ENCODE measurements at places on chromosomes 2 and 18. TPM values are rescaled to one million over a fixed set of nuclear protein-coding genes. Genes with fewer than 3 reads are reported as not detected.

DNA sequence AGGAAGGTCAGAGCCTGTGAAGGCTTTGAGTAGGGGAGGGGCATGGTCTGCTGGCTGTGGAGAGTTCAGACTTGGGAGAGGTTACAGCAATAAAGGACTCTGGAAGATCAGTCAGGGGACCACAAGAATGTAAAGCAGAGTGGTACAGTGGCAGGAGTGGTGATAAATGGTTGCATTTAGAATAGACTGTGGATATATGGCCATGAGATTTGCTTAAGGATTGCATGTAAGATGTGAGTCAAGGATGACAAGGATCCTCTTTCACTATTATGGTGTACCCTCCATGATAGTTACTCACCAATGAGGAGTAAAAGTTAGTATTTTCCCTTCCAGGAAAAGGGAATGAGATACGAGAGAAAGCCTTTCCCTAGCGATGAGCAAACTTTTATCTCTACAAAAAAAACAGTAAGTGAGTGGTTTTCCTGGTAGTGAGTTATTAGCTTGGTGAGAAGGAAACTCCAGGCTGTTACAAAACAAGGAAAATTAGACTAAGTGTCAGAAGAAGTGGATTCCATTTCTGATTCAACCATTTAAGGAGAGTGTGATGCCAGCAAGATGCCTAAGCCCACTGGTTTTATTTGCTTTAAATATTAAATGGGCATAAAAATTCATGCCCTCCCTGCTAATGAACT, 818.0 kb upstream of the ACVR2A start:
- H3K4me1 ChIP-seq = peaks cover 10% of the 10 kb centered on the region
- peak; percentile 91 for DNase-seq

DNA sequence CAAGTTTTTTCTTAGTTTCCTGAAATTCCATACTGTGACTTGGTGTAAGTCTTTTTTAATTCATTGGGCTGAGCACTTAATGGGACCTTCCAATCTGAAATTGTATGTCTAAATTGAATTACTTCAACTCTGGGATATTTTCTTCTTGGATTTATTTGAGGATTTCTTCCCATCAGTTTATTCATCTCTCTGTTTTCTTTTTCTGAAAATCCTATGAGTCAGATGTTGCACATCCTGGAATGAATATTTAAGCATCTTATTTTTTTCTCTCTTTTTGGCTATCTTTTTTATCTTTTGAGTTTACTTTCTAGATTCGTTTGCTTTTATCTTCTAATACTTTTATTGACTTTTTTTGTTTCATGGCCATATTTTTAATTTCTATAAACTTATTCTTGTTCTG, 55.4 kb upstream of the ACYP2 start:
- H3K4me3 ChIP-seq = no peak overlapping the region
- no peak overlapping the region for H3K27ac ChIP-seq
- no peaks in the 10 kb centered on the region for H3K27me3 ChIP-seq

OBSL1 gene
- total RNA-seq = 88.1 TPM

DNA sequence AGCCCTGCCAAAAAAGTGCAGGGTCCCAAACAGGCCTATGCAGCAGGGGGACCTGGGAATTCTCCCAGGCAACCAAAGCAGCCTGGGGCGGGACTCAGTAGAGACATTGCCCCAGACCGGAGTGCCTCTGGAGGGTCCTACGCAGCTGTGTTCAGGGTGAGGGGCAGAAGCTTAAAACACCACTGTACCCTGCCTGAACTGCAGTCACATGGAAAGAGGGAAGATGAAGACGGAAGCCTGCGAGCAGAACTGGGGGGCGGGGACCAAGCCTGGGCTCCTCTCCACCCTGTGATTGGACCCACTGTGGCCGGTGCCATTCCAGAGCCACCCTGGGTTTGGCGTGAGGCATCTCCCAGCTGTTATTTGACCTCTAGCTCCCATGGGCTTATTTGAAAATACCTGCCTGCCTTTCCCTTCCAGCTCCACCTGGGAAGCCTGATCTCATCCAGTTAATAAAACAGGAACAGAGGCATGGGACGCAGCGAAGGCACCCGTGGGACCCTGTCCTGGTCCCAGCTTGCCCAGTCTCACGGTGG, 183.1 kb downstream of the SMAD2 start:
- no peak overlapping the region for H3K4me3 ChIP-seq
- DNase-seq = no peak
- no peak overlapping the region for H3K27ac ChIP-seq
- H3K4me1 ChIP-seq = no peaks in the 10 kb centered on the region
- H3K27me3 ChIP-seq = peaks cover 7% of the 10 kb centered on the region

SLC5A7 gene
- 0.05 TPM for total RNA-seq

GRCh38 chr2:55782528-55783173, 89.0 kb upstream of the PNPT1 start:
- H3K4me3 ChIP-seq = no peak overlapping the region
- H3K4me1 ChIP-seq = peaks cover 13% of the 10 kb centered on the region
- no peaks in the 10 kb centered on the region for H3K36me3 ChIP-seq
- no peak for DNase-seq

DNA sequence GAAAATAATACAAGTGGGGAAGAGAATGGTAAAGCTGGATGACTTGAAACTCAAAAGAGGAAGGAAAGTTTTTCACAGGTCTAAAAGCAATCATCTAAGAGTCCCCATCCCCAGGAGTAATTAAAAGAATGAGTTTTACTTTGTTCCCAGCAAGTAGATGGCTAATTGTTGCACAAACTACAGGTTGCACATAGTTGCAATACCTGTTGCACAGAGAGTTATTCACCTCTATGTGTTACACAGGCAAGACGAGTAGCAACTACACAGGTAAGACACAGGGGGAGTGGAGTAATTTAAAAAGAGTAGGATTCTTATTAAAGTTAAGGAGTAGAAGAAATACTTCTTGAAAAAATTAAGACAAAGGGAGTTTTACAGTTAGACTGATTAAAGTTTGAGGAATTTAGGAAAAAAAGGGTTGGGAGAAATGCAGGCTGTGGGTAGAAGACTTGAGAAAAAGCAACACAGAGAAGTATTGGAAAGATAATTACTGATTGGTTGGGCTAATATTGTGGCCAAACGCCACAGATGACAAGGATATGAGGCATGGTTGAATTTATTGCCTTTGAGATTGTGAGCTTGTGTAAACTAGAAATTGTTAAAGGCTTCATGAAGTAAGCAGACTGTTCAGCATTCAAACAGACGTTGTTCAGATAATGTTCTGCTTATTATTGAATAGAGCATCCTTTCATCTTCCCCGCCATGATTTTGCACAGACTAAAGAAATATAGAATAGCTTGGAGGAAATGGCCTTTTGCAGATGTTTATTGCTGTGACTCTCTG, 699.3 kb downstream of the NR4A2 start:
- no peak overlapping the region for H3K4me3 ChIP-seq
- no peak overlapping the region for H3K27ac ChIP-seq
- no peaks in the 10 kb centered on the region for H3K36me3 ChIP-seq
- H3K27me3 ChIP-seq = no peaks in the 10 kb centered on the region
- DNase-seq = no peak

DNA sequence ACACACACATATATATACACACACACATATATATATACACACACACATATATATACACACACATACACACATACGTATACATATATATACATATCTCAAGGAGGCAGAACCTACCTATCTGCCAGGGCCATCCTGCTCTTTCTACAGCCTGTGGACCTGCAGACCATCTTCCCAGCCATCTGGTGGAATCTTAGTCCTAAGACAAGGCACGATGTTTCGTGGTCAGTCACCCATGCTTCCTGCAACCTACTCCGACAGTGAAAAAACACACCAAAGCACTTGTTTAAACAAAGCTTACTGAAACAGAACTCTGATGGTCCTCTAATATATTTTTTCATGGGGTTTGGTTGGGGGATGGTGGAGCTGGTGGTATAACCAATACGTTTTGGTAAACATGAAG, 164.2 kb upstream of the ZNF521 start:
- no peak overlapping the region for H3K4me3 ChIP-seq
- H3K27ac ChIP-seq = no peak overlapping the region

- no peaks in the 10 kb centered on the region for H3K36me3 ChIP-seq
- no peak for DNase-seq
- H3K27me3 ChIP-seq = no peaks in the 10 kb centered on the region
- H3K4me3 ChIP-seq = no peak overlapping the region
- no peak overlapping the region for H3K27ac ChIP-seq
- H3K4me1 ChIP-seq = no peaks in the 10 kb centered on the region
These were observed 184.5 kb downstream of the FAM210A start for GRCh38 chr18:13541621-13542519.

- peak overlapping the region; percentile 61 for H3K4me3 ChIP-seq
- H3K27ac ChIP-seq = peak overlapping the region; percentile 87
- peaks cover 28% of the 10 kb centered on the region for H3K4me1 ChIP-seq
- peak; percentile 72 for DNase-seq
- H3K27me3 ChIP-seq = no peaks in the 10 kb centered on the region
These were observed 8.5 kb downstream of the IRS1 start for GRCh38 chr2:226791056-226791486.

CNTNAP5 gene
- total RNA-seq = 0.30 TPM

DPP10 gene
- total RNA-seq = 1.3 TPM

DNA sequence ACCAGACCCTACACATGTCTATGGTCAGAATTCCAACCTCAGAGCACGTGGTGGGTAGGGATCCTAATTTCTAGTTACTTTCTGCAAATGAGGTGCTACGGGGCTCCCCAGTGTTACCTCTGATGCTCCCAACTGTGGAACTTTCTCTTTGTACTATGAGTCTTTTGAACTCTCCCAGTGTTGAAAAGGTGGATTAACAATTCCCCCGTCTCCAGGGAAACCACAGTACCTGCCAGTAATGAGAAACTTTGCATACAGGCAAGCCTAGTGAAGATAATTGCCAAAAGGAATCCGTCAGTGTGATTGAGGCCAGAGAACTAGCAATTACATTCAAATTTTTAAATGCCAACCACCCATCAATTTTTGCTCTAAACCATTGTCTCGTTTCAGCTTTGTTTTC, 129.0 kb upstream of the FOSL2 start:
- H3K27me3 ChIP-seq = no peaks in the 10 kb centered on the region
- no peak overlapping the region for H3K27ac ChIP-seq
- H3K4me3 ChIP-seq = no peak overlapping the region
- H3K36me3 ChIP-seq = no peaks in the 10 kb centered on the region
- no peaks in the 10 kb centered on the region for H3K4me1 ChIP-seq
- DNase-seq = no peak

DNA sequence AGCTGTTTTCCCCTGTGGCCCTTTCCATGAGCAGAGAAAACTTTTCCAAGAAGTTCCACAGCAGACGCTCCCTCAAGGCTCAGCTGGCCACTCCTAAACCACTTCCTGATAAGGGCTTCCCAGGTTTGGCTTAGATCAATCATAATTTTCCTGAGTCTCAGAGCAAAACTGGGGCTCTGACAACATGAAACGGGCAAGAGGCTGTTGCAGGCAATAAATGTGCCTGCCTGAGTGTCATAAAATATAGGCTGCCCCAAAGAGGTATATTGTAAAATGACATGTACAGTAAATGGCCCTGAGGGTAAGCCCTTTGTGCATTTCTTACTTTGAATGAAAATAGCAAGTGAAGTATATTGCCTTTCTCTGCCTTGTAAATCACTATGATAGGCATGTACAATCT, 105.6 kb upstream of the UXS1 start:
- H3K4me3 ChIP-seq = no peak overlapping the region
- no peaks in the 10 kb centered on the region for H3K36me3 ChIP-seq
- no peak for DNase-seq
- peaks cover 2% of the 10 kb centered on the region for H3K27me3 ChIP-seq
- no peak overlapping the region for H3K27ac ChIP-seq

- DNase-seq = no peak
- H3K4me3 ChIP-seq = no peak overlapping the region
- H3K27me3 ChIP-seq = no peaks in the 10 kb centered on the region
- H3K27ac ChIP-seq = no peak overlapping the region
- H3K4me1 ChIP-seq = no peaks in the 10 kb centered on the region
These were observed 50.4 kb downstream of the CCDC102B start for GRCh38 chr18:68848242-68848641.

DNA sequence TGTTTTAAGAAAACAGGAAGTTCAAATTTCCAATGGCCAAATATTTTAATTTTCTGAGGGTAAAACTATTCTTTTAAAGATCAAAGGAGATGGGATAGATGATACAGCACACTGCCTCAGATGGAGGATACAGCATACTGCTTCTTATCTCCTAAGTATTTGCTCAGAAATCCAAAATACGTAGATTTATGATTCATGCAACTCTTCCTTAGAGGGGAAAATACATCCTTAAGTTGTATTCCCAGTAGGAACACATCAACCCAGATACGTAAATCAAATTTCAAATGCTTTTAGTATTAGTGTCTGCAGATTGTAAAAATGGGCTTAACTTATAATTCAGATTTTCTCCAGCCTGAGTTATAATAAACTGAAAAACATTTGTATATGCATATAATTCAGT, 235.2 kb downstream of the ZNF385B start:
- no peaks in the 10 kb centered on the region for H3K4me1 ChIP-seq
- H3K36me3 ChIP-seq = no peaks in the 10 kb centered on the region
- no peaks in the 10 kb centered on the region for H3K27me3 ChIP-seq

DNA sequence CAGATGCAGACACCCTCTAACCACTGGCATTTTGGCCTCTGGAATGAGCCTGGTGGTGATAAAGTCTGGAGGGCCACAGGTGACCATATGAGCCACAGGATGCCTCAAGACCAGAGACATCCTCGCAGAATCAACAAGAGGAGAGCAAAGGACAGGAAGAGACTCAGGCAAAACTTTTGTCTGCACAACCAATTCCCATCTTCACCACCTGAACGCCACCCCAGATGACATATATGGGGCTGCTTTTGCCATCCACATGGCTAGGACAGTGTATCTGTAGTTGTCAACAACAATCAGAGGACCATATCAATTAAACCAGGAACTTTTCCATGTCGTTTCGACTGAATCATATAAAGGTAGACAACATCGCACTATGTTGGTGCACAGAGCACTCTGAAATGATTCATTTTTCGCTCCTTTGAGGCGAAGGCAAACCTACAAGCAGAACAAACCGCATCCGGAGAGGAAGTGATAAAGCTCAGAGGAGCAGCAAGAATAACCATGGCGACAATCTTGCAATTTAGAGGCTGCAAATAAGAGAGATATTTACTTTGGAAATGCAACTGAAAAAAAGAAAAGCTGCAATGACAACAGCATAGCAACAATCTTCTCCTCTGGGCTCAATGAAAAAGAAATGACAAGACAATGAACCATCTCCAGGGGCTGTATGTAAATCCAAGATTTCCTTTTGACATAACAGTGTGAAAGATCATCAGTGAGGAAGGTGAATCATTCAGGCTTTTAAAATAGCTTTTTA, 204.5 kb downstream of the ARL4C start:
- H3K4me3 ChIP-seq = no peak overlapping the region
- no peaks in the 10 kb centered on the region for H3K27me3 ChIP-seq
- H3K27ac ChIP-seq = peak overlapping the region; percentile 67
- no peaks in the 10 kb centered on the region for H3K36me3 ChIP-seq

- H3K4me1 ChIP-seq = peaks cover 8% of the 10 kb centered on the region
- H3K27me3 ChIP-seq = no peaks in the 10 kb centered on the region
- peak; percentile 56 for DNase-seq
- peaks cover 50% of the 10 kb centered on the region for H3K36me3 ChIP-seq
- no peak overlapping the region for H3K27ac ChIP-seq
These were observed 20.3 kb downstream of the RMC1 start for GRCh38 chr18:23523429-23524212.

TMEM17 gene
- total RNA-seq = 4.0 TPM

All from astrocyte (in vitro differentiated cells and primary cell).